ENCODE measurements at places on chromosomes 5 and 9. TPM values are rescaled to one million over a fixed set of nuclear protein-coding genes. Genes with fewer than 3 reads are reported as not detected.

Gene OR1J1
- total RNA-seq, result not detected

Gene CBY3
- total RNA-seq, result not detected

Gene ORM1
- total RNA-seq, result not detected

Gene SLC27A6
- total RNA-seq, result 0.10 TPM

Gene PCDHB7
- not detected for total RNA-seq

Gene IL9
- not detected for total RNA-seq

Gene RANBP3L
- not detected for total RNA-seq

Gene HMMR
- 102 TPM for total RNA-seq

DNA sequence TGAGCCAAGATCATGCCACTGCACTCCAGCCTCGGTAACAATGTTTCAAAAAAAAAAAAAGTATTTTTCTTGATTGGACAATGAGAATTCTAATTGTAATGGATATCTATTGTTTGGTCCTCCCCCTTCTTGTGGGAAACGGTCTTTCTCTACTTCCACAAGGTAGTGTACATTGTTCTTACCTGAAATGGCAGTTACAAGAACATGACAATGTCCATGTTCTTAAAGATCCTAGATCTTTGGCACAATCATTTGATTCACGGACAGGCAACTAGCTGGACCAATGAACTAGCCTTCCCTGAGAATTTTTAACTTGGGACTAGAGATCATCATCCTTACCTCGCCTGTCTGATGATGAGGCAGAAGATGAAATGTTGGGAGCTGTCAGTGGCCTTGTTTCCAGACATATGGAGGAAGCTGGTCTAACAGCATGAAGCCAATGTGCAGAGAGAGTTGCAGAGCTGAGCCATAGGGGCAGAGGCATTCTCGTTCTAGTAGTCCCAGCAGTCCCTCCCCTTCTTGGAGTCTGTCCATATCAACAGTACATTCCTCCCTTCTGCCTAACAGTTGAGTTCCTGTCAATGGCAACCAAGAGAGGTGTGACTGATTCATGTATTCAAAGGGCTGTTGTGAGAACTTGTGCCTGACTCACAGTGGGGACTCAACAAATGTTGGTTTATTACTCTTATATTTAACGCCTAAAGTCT lies 2.1 kb upstream of the MARCHF6 start:
- DNase-seq, result peak; percentile 30

DNA sequence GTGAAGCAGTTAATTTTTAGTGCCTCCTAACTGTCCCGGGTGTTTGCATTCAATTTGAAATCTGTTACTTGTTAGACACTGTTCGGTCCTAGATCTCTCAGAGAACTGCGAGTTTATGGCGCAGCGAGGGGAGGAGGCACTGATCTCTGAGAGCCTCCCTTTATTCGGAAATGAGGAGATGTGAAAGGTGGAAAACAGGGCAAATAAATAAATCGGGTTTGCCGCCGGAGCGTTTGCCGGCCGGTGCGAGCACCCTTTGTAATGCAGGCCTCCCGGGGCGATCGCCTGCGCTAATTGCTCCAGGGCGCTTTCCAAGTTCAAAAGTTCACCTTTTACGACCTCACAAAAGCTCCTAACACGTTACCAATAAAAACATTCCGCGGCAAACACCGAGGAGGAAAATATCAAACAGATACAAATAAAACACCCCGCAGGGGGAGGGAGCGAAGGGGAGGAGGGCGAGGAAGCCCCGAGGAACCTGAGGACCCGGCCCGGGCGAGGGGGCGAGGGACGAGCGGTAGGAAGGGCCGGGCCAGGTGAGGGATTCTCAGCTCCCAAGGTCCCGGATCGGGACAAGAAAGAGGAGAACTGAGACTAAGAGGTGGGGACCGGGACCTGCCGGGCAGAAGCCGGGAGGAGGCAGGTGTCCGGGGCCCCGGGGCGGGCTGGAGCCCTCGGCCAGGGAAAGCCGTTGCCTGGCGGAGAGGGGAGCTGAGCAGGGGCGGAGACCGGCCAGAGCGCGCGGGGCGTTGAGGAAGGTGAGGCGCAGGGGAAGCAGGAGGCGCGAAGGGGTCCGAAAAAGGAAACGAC lies 1.4 kb downstream of the NR6A1 start:
- peak; percentile 26 for DNase-seq

- peak; percentile 99 for DNase-seq
These were observed 77.5 kb upstream of the IFNE start for GRCh38 chr9:21559402-21560280.

- DNase-seq, result no peak
These were observed 25.9 kb upstream of the DAPK1 start for GRCh38 chr9:87471746-87472145.

- no peak for DNase-seq
These were observed 33.7 kb downstream of the LURAP1L start for GRCh38 chr9:12808569-12808968.

DNA sequence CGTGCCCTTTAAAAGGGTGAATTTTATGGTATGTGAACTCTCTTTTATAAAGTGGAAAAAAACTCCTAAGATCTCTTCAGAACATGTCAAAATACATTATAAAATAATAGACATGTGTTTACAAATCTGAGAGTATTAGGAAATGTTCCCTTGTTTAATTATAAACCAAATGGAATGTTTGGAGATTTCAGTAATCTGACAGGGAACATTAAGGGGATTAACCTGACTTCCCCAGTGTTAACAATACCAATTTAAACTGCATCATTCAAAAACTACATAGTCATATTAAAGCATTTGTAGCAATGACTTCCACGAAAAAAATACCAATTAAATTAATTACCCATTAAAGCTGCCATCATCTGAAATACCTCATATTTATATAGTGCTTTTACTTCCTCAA lies 1.6 kb upstream of the OCLN start:
- no peak for DNase-seq

GRCh38 chr9:112771359-112772214 lies 21.0 kb downstream of the SNX30 start:
- no peak for DNase-seq

DNA sequence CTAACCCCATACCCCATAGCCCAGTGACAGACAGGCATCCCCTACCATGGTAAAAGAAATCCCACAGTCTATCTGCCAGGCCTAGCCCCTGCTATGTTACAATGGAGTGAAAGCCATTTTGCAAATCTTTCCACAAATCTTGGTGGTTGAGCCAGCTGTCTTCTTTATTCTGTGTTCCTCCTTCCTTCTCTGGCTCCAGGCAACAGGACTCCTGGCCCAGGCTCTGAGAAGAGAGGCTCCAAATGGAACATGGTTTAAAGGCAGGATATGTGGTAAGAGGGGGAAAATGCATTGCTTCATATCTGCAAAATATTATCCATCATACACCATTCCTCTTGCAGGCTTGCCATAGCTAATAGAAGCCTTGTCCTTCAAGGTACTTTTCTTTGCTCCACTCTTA lies 25.2 kb downstream of the FGF1 start:
- no peak for DNase-seq

GRCh38 chr9:120841930-120842684 lies 615 bp downstream of the PSMD5 start:
- no peak for DNase-seq

DNA sequence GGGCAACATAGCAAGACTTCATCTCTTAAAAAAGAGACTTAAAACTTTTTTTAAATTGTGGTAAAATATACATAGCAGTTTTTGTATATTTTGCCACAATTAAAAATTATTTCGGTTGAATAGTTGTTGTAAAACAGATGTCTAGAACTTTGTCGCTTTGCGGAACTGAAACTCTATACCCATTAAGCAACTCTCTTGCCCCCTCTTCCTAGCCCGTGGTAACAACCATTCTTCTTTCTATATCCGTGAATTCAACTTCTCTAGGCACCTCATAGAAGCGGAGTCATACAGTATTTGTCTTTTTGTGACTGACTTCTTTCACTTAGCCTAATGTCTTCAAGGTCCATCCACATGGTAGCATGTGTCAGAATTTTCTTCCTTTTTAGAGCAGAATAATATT lies 43.3 kb downstream of the SPARC start:
- no peak for DNase-seq

GRCh38 chr5:160524827-160525226 lies 103.2 kb downstream of the PTTG1 start:
- no peak for DNase-seq

DNA sequence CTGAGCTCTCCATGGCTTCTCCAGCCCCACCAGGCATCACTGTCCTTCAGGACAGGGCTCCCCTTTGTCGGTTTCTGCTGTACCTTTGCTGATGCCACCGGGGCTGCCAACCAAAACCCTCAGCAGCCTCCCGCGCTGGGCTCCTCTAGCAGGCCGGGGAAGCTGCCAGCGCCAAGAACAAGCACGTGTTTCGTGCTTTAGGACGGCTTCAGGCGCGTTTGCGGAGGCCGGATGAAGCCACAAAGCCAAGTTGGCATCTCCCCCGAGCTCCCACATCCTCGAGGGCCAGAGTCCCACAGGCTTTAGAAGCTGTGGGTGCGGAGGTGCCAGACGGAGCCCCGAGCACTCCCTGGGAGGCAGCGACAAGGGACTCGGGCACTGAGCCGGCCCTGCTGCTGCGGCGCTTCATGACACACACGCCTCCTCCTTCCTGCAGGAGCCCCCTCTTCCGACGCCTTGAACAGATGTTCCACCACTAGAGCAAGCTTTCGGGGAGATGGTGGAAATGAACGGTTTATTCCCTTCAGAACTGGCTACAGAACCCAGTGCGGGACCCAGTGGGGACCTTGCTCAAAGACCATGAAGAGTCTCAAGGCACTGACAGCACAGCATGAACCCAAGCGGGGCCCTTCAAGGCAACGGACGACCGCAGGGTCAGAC lies 36.7 kb downstream of the SARDH start:
- no peak for DNase-seq

DNA sequence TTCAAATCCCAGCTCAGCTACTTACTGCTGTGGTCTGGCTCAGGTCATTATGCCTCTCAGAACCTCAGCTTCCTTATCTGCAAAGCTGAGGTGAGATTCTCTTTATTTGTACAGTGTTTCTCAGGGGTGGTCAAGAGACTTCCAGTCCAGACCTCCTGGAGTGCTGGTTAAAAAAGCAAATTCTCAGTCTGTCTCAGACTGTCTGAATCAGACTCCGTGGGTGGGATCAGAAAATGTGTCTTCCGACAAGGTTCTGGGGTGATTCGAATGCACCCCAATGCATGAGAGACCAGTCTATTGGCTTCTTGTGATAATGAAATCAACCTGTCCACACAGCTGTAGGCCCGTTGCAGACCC lies 137.7 kb upstream of the SMIM23 start:
- DNase-seq, result no peak
